ENCODE measurements at places on chromosomes 13 and 19.

GRCh38 chr13:40317980-40318327 is 348.5 kb downstream of the FOXO1 start:
- no peak for DNase-seq

DNA sequence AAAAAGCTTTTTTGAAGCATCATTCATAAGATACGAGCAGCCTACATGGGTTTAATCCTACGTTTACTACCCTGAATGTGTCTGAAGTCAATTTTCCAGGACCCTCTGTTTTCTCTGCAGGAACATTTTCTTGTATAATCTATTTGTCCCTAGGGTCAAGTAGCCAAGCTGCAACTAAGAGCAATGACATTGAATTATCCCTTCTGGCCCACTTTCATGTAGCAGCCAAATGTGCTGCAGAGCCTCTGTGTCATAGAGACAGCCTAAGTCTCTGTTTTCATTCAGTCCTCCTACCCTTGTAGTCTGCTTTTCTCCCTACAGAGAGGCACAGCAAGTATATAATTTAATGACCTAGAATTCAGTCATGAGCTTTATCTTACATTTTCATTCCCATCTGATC is 82.1 kb downstream of the ZAR1L start:
- DNase-seq = no peak

DNA sequence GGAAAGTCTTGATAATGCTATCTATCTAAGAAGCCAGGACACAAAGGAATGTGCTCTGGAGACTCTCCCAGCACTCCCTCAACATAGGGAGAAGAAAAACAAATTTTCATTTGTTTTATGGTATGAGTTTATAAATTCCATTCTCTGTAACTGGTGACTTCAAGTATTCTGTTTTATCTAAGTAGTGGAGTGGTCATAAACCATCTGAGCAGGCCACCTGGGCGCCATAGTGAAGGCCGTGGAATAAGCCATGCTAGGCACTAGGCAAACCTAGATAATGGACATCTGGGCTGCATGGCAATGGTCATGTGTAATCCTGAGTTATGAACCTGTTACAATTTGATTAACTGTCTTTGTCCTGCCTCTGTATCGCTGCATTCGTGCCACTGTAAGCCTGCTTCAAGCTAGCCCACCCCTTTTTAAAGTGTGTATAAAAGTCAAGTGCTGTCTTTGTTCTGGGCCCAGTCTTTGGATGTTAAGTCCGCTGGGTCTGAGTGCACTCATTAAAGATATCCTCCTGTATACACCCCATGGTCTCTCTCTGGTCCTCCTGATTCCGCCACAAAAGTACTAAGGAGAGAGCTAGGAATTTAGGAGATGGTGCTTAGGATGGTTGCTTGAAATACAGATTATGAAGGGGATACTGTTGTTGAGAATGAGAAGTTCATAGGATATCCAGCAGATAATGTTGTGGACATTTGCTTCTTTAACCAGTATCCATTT is 13.2 kb downstream of the GTF2F2 start:
- DNase-seq = no peak

DNA sequence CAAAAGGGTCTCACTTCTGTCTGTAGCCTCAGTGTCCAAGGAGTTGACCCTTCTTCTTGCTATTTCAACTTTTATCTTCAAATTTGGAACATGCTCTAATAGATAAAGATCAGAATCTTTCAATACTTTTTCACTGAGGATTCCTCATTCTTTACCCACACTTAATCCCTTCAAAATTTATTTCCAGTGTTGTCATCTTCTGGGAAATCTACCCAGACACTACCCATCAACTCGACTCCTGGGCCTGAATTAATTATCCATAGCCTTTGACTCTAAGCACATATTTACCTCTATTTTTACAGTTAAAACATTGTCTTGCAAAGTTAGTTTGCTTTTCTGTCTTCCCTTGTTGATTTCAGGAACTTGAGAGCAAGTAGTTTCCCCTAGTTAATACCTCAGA is 1022.5 kb downstream of the PCDH9 start:
- no peak for DNase-seq
